ENCODE measurements at places on chromosomes 5 and 9. TPM values are rescaled to one million over a fixed set of nuclear protein-coding genes. Genes with fewer than 3 reads are reported as not detected.

DNA sequence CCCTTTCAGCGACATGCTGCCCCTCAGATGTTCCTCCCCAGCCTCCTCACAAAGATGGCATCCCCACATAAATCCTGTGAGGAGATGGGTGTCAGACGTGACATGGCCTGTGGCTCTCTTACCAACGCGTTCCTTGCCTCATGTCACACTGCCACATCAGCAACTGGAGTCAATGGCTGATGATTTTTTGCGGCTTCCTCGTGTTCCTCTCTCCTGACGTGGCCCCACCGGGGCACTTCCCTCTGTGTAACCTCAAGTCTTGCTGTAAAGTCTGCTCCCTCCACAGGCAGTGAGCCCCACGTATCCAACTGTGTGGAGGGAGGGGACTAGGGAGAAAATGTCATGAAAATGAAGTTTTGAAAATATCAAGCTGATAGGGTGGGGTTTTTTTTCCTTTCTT, 53.2 kb upstream of the SHISAL2B start:
- no peak overlapping the region for H3K4me3 ChIP-seq
- peaks cover 8% of the 10 kb centered on the region for H3K27me3 ChIP-seq
- H3K4me1 ChIP-seq: no peaks in the 10 kb centered on the region
- no peak overlapping the region for H3K27ac ChIP-seq

The CDKN2B-AS1 gene
- total RNA-seq: 0.25 TPM

The ST6GALNAC4 gene
- total RNA-seq: 28.7 TPM

- no peak for DNase-seq
- H3K27ac ChIP-seq: no peak overlapping the region
- H3K4me3 ChIP-seq: no peak overlapping the region
- no peaks in the 10 kb centered on the region for H3K36me3 ChIP-seq
Observed at GRCh38 chr5:55191165-55191564, 18.2 kb upstream of the CDC20B start.

The GABRA1 gene
- not detected for total RNA-seq

DNA sequence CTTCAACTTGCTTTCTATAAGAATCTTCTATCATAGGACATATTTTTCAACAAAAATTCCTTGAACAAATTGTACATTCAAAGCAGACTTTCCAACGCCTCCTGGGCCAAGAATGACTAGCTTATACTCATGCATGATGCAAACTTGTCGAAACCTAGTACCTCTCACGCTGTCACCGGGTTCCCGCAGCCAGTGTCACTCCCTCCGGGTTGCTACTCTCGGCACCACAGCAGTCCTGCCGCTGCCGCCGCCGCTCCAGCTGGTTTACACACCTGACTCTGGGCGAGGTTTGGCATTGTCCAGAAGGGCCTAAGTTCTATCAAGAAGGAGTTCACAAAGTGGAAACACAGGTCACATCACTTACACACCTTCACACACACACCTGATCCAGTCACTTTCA, 244.4 kb downstream of the ADAMTSL1 start:
- DNase-seq: no peak
- no peaks in the 10 kb centered on the region for H3K27me3 ChIP-seq
- no peaks in the 10 kb centered on the region for H3K4me1 ChIP-seq
- no peak overlapping the region for H3K4me3 ChIP-seq
- H3K27ac ChIP-seq: no peak overlapping the region
- H3K36me3 ChIP-seq: no peaks in the 10 kb centered on the region

- no peaks in the 10 kb centered on the region for H3K27me3 ChIP-seq
- H3K27ac ChIP-seq: peak overlapping the region; percentile 99
- H3K4me3 ChIP-seq: peak overlapping the region; percentile 85
Observed at GRCh38 chr5:181259974-181260719, 796 bp downstream of the TRIM52 start.

GRCh38 chr9:137138058-137138721, 764 bp upstream of the GRIN1 start:
- H3K36me3 ChIP-seq: no peaks in the 10 kb centered on the region
- no peak overlapping the region for H3K27ac ChIP-seq
- H3K4me1 ChIP-seq: peaks cover 8% of the 10 kb centered on the region
- DNase-seq: no peak

The ZDHHC11B gene
- 15.1 TPM for total RNA-seq

The SLC34A1 gene
- total RNA-seq: not detected

The C9 gene
- total RNA-seq: not detected

The NRG2 gene
- 0.17 TPM for total RNA-seq

- H3K4me1 ChIP-seq: no peaks in the 10 kb centered on the region
- no peaks in the 10 kb centered on the region for H3K27me3 ChIP-seq
- no peak overlapping the region for H3K27ac ChIP-seq
- peaks cover 28% of the 10 kb centered on the region for H3K36me3 ChIP-seq
- no peak for DNase-seq
- no peak overlapping the region for H3K4me3 ChIP-seq
Observed at GRCh38 chr5:69404659-69405330, 10.1 kb upstream of the MARVELD2 start.

The OR1N2 gene
- not detected for total RNA-seq
